ENCODE measurements at places on chromosomes 16 and 17.
A peak's percentile ranks its signal among the peaks of the same experiment; 100 is the strongest.

DNA sequence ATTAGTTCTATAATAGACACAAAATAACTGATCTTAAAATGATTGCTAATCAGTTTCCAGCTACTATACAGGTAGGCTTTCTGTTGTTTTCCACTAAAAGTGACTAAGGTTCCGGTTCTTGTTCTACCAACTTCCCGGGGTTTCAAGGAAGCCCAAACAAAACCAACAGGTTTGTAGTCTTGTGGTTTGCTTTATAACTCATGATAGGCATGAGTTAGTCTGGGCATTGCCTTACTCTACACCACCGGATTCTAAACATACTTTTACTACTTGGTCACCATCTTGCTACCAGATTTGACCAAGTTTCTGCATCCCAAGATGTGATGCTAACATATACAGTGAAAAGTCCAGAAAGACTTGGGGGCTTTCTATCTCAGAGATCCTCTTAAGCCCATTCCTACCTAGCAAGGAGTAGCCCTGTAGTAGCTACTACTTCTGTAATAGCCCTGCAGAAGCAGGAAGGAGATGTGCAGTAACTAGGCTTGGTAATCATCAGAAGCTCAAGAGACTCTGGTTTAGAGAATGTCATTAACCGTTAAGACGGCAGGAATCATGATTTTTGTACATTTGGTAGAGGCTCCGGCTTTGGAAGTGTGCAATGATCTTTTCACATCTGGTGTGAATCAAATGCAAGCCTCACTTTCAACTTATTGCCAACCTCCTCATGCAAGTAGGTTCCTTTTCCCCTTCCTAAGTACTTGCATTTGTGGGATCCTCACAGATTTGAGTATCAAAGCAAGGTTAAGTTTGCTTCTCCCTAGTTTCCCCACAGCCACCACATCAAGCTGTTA, 1.6 kb downstream of the FAM117A start:
- no peak for DNase-seq

GRCh38 chr17:73548620-73549311, 95.5 kb downstream of the SDK2 start:
- DNase-seq: no peak

- DNase-seq: no peak
These were observed 23.9 kb upstream of the CDH8 start for GRCh38 chr16:62060089-62060488.

GRCh38 chr17:74761419-74761818, 13.0 kb downstream of the NHERF1 start:
- no peak for DNase-seq

DNA sequence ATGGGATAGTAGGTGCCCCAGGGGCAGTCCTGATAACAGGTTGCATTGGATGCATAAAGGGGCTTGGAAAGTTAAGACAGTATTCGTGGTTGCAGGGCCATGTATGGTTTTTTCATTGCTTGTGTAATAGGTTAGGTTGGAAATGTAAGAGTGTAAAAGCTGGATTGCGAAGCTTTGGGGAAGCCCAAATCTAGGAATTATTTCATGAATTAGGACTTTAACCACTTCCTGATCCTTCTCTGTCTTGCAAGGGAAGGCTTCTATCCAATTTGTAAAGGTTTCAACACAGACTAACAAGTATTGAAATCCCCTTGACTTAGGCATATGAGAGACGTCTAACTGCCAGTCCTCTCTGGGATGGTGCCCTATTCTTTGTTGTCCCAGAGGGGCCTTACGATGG, 7.8 kb upstream of the CCL17 start:
- peak; percentile 83 for DNase-seq

GRCh38 chr16:53884748-53885147, 180.8 kb downstream of the FTO start:
- no peak for DNase-seq

GRCh38 chr17:19686400-19687090, 29.8 kb downstream of the SLC47A2 start:
- DNase-seq: peak; percentile 43

DNA sequence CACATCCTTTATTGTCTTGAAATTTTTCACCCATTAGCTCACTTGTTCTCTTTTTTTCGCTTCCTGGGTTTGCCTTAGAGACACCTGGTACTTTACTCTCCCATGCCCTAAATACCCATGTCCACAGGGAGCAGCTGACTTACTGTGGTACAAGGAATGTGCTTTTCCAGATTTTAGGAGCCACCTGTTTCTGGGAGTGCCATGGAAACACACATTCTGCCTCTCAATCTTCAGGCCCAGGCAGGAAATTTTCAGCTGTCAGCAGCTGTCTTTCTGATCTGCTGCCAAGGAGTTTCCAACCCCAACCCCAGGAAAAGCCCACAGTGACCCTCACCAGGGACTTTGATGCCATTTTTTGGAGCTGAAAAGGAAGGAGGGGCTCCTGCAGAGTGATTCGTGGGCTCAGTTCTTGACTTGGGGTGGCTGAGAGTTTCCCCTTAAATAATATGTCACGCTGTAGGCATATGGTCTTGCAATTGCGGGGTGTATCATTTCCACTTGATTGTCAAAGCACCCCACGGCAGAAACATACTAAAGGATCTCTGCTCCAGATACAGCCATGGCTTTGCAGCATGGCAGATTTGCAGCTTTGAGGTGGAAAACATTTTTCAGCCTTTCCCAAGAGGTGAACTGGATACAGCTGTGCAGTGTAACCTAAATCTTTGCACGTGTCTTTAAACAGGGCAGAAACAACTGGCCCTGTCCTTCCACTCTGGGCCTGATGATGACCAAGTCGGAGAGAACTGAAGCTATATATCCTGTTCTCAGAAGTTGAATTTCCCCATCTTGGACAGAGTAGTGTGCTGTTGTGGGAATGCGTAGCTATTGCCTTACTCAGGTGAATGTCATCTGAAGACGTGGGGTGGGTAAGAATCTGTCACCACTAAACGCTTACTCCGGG, 19.2 kb downstream of the RBFOX1 start:
- no peak for DNase-seq

DNA sequence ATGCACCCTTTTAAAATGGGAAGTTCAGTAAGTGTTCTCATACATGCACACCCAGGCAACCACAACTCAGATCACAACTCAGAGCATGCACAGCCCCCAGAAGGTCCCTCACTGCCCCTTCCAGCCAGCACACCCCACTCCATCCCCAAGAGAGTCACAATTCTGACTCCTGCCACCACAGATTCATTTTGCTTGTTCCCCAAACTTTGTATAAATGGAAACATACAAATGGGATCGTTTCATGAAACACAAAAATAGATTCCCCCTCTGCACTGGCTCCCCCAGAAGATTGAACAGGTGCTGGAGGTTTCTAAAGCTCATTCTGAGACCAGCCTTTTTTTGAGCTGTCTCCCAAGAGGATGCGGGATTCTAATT, 3.3 kb upstream of the TNFRSF13B start:
- DNase-seq: no peak

GRCh38 chr17:57555636-57556175, 189.4 kb downstream of the CCDC182 start:
- no peak for DNase-seq
